Right lobe of liver (tissue), 6 donors: ENCODE measurements at places on chromosomes 5 and 9.

GRCh38 chr5:81853030-81853357 is 102.1 kb upstream of the SSBP2 start:
- DNase-seq: no peak

DNA sequence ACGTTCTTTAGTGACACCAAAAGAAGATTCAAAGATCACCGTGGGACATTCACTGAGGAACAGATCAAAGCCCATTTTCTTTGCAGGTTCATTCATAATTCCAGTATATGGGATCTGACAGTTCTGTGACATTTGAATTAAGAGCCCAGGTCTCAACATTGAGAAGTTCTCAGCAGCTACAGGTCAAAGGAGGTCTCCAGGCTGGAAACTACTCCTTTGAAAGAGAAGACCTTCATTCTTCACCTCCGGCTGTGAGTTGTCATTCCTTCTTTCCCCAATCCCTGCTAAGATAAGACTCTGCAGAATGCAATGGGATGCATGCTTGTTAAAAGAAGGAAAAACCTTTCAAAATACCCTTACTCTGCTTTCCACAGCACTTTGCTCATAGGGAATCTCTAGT is 79.0 kb downstream of the COL23A1 start:
- no peak for DNase-seq

DNA sequence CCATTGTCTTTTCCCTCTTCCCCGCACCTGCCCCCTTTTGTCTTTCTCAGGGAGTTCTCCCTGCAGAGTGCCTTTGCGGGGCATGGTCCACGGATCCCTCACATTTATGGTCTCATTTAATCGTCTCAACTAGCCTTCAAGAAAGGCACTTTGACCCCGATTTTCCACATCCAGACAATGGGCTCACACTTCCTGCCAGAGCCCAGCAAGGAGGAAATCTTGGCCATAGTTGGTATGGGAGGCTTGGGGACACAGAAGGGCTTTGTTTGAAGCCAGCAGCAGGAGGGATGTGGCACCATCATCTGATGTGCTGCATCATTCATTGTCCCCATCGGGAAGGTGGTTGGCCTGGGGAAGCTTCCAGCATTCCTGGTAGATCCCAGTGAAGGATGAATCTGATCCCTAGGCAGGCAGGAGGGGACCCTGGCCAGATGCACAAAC is 24.9 kb downstream of the GSN start:
- DNase-seq: no peak

GRCh38 chr5:100690036-100690560 is 154.9 kb downstream of the FAM174A start:
- no peak for DNase-seq

GRCh38 chr5:119896826-119897536 is 267.6 kb downstream of the FAM170A start:
- no peak for DNase-seq

- DNase-seq: no peak
Measured at GRCh38 chr9:12141422-12141821, 551.8 kb upstream of the TYRP1 start.

DNA sequence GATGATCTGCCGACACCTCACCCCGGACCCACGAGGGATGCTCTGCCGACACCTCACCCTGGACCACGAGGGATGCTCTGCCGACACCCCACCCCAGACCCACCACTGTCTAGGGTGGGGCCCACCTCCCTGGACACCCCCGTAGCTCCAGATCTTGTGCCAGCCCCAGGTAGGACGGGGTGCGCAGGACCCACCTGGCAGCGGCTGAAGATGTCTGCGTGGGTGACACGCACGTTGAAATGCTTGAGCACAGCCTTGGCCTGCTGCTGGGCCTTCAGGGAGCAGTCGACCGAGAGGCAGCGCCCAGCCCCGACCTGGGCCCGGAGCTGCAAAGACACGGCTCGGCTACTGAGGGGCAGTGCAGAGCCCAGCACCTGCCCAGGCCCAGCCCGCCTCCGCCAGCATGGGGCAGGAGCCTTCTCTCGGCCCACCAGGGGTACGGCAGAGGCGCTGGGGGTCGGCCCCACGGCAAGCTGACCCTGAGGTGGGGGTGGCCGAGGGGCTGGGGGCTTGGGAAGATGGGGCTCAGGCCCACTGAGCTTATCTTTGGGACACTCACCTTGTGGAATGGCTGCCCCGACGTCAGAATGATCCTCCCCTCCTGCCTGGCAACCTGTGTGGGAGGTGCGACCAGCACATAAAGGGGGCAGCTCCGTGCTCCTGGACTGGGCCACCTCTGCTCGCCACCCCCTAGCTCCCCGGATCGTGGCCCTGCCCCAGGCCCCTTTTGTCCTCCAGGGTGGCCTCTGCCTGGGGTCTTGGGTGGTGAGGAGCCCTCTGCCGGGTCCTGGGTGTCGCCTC is 21.7 kb upstream of the NRARP start:
- DNase-seq: no peak
